ENCODE measurements at places on chromosomes 3 and 15. TPM values are rescaled to one million over a fixed set of nuclear protein-coding genes. Genes with fewer than 3 reads are reported as not detected.

STARD5 gene
- 5.8 TPM for total RNA-seq

KIF15 gene
- 26.4 TPM for total RNA-seq

DNA sequence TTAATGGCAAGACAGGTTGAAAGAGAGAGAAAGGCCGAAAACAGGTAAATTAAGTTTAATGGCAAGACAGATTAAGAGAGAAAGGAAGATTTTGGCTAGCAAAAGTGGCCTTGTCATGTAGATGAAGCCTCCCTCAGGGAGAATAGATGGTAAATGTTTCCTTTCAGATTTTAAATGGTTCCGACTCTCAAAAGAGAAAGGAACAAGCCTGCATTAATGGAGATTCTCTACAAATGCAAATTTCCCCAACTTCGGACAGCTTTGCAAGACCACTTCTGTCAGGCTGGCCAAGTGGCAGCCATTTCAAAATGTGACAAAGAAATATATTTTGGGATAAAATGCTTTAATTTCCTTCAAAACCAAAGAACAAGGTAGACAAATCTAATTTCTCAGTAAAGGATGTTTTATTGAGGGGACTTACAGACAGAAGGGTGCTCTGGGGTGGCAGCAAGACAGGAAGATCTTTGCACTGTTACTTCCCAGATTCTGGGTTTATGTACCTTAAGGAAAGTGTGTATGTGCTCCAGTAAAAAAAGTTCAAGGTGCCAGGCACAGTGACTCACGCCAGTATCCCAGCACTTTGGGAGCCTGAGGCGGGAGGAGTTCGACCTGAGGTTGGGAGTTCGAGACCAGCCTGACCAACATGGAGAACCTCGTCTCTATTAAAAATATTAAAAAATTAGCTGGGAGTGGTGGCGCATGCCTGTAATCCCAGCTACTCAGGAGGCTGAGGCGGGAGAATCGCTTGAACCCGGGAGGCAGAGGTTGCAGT is 626.3 kb upstream of the NAALADL2 start:
- H3K4me1 ChIP-seq, result peaks cover 18% of the 10 kb centered on the region
- no peak overlapping the region for H3K4me3 ChIP-seq
- peak overlapping the region; percentile 91 for H3K27ac ChIP-seq
- no peaks in the 10 kb centered on the region for H3K36me3 ChIP-seq
- DNase-seq, result peak; percentile 68
- no peaks in the 10 kb centered on the region for H3K27me3 ChIP-seq

DNA sequence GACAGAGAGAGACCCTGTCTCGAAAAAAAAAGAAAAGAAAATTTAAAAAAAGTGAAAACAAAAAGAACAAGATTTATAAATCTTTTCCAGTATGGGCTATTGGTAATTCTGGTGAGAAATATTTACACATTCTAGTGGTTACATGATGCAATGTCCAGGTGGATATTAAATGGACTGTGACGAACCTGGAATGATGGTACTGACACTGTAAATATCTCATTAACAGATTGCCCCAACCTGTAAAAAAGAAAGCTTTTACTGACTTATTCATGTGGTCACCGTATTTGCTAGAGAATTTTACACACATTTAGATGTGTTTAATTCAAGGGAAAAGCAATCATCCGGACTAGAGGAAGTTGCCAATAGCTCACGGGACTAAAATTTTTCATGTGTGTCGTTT is 162.1 kb upstream of the LRIG1 start:
- no peaks in the 10 kb centered on the region for H3K4me1 ChIP-seq
- H3K27ac ChIP-seq, result no peak overlapping the region
- H3K36me3 ChIP-seq, result no peaks in the 10 kb centered on the region
- no peaks in the 10 kb centered on the region for H3K27me3 ChIP-seq
- no peak overlapping the region for H3K4me3 ChIP-seq

DNA sequence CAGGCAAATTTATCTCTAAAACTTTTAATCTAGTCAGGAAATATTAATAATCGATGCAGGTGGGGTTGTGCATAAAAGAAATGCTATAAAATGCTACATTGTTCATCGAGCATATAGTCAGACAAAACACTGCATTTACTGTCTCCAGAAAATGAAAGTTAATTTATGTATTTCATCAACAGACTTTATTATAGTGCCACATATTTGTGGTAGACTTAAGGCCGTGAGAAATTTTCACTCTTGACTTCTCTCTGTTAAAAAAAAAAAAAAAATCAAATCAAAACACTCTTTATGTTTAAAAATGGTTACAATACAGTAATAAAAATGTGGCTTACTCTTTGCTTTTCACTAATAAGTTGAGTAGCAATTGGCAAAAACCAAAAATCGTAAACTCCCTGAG is 67.4 kb downstream of the RBMS3 start:
- peaks cover 11% of the 10 kb centered on the region for H3K4me1 ChIP-seq
- no peak overlapping the region for H3K4me3 ChIP-seq
- no peak for DNase-seq
- H3K27ac ChIP-seq, result no peak overlapping the region

A4GNT gene
- not detected for total RNA-seq

GRCh38 chr15:42665827-42666226 is 71.1 kb downstream of the CDAN1 start:
- no peak overlapping the region for H3K27ac ChIP-seq
- no peak for DNase-seq
- H3K4me3 ChIP-seq, result no peak overlapping the region
- H3K4me1 ChIP-seq, result no peaks in the 10 kb centered on the region

- H3K4me1 ChIP-seq, result peaks cover 5% of the 10 kb centered on the region
- H3K27ac ChIP-seq, result no peak overlapping the region
- H3K4me3 ChIP-seq, result no peak overlapping the region
Observed at GRCh38 chr3:34008836-34009809, 210.7 kb downstream of the PDCD6IP start.

TMEM158 gene
- total RNA-seq, result 35.5 TPM

DNA sequence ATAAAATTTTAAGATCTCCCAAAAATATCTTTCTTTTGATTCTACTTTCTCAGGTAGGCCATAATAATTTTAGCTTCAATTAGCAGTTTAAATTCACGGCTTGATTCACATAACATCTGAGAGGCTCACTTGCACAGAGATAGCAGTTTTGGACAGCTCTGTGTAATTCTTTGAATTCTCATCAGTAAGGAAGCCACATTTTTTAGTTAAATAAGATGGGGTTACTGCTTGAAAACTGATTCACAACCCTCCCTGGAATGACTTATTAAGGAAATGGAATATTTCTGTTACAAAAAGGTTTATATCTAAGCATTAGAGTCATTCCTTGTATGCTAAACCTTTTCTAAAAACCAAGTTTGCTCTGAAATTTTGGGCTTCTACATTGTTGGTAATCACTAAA is 212.7 kb downstream of the ALCAM start:
- no peak overlapping the region for H3K4me3 ChIP-seq
- H3K27me3 ChIP-seq, result no peaks in the 10 kb centered on the region
- no peak for DNase-seq

DNA sequence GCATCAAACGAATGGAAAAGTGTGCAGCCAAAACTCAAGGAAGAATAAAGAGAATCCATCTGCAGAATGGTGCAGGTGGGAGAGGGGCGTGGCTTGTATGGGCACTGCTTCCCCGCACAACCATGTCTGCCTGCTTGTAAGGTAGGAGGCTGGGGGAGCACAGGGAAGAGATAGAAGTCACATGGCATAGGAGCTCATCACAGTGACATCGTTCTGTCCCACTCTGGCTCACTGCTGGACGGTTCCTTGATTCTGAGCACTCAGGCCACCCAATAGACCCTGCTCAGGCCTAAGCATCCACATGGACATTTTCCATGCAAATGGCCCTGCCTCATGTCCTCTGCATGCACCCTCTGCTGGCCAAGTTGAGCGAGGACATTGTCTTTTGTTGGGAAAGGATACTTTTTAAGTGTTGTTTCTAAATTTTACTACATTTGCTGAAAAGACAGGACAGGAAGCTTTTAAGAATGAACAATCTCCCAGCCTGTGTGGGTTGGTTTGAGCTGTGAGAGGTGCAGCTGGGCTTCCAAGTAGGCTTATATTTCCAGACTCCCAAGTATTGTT is 3.1 kb downstream of the MYLK start:
- peaks cover 1% of the 10 kb centered on the region for H3K4me1 ChIP-seq
- no peaks in the 10 kb centered on the region for H3K36me3 ChIP-seq
- H3K4me3 ChIP-seq, result no peak overlapping the region

TF gene
- total RNA-seq, result 0.06 TPM

HYKK gene
- 3.1 TPM for total RNA-seq

- no peaks in the 10 kb centered on the region for H3K36me3 ChIP-seq
- H3K27me3 ChIP-seq, result no peaks in the 10 kb centered on the region
- no peak overlapping the region for H3K4me3 ChIP-seq
- H3K4me1 ChIP-seq, result peaks cover 8% of the 10 kb centered on the region
Observed at GRCh38 chr3:187367561-187368103, 553 bp upstream of the RTP4 start.

GRCh38 chr3:50316657-50317242 is 5.8 kb downstream of the HYAL2 start:
- H3K27me3 ChIP-seq, result no peaks in the 10 kb centered on the region
- no peak for DNase-seq
- H3K4me1 ChIP-seq, result peaks cover 11% of the 10 kb centered on the region
- no peak overlapping the region for H3K27ac ChIP-seq
- peaks cover 34% of the 10 kb centered on the region for H3K36me3 ChIP-seq

DNA sequence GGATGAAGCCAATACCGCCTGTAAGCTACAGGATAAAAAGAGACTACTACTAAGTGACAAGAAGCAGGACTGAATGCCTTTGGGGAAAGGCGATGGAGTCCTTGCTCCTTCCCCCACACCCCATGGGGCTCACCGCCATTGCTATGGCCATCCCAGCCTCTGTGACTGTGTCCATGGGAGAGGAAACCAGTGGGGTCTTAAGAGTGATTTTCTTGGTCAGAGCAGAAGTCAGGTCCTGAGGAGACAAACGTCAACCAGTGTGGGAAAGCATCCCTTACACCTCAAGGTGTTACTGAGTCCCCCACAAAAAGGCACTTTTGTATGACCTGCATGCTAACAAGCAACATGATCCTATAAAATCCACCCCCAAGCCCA is 913 bp downstream of the IMPDH2 start:
- peaks cover 7% of the 10 kb centered on the region for H3K4me1 ChIP-seq

GRCh38 chr3:158743664-158744566 is 11.7 kb upstream of the RARRES1 start:
- no peaks in the 10 kb centered on the region for H3K27me3 ChIP-seq
- H3K4me3 ChIP-seq, result no peak overlapping the region
- no peaks in the 10 kb centered on the region for H3K36me3 ChIP-seq

- H3K36me3 ChIP-seq, result no peaks in the 10 kb centered on the region
- H3K27me3 ChIP-seq, result no peaks in the 10 kb centered on the region
- H3K4me3 ChIP-seq, result no peak overlapping the region
- H3K27ac ChIP-seq, result no peak overlapping the region
Observed at GRCh38 chr3:66478960-66479359, 21.9 kb downstream of the LRIG1 start.

GABRB3 gene
- 163 TPM for total RNA-seq

DNA sequence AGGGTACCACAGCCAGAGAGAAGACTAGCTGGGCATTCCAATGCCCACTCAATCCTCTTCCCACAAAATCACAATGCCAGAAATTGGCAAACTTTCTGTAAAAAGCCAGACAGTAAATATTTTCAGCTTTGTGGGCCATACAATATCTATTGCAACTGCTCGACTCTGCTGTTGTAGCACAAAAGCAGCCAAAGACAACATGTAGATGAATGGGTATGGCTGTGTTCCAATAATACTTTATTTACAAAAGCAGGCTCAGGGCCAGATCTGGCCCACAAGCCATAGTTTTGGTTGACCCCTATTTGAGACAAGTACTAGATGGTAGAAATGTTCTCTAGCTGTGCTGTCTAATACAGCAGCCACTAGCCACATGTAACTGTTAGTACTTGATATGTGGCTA is 330.9 kb downstream of the ERC2 start:
- H3K27ac ChIP-seq, result no peak overlapping the region
- H3K4me1 ChIP-seq, result no peaks in the 10 kb centered on the region
- H3K36me3 ChIP-seq, result no peaks in the 10 kb centered on the region
- no peak overlapping the region for H3K4me3 ChIP-seq
- DNase-seq, result no peak

DNA sequence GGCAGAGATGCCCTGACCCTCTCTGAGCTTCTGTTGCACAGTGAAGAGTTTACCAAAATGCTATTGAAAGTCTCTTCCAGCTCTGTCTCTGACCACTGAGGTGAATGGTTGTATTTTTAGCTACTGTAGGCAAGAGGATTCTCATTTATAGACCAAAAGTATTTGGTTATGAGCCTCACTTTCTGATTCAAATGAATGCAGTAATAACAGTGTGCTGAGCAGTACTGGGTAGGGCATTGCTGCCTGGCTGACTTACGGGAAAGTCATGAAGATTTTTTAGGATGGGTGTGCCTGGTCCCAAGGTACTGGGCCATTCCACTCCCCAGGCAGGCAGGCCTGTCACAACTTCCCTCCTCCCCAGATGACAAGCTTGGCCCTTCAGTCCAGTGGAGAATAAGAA is 15.5 kb downstream of the PLA1A start:
- H3K4me1 ChIP-seq, result no peaks in the 10 kb centered on the region
- H3K27me3 ChIP-seq, result no peaks in the 10 kb centered on the region
- H3K4me3 ChIP-seq, result no peak overlapping the region
- H3K27ac ChIP-seq, result no peak overlapping the region

Data from H1 (cell line).